ENCODE measurements at places on chromosomes 5 and 9.

DNA sequence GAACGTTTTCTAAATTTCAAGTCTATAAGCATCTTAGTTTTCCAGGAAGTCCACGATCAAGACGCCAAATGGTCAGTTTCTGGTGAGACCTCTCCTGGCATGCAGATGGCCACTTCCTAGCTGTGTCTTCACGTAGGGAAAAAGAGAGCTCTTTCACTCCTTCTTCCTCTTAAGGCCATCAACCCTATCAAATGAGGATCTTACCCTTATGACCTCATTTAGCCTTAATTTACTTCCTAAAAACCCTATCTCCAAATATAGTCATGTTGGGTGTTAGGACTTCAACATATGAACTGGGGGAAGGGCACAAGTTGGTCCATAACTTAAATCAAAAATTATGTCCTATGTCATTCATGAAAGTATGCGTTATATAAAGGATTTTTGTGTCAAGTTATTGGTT, 229.5 kb downstream of the ARL15 start:
- no peak for DNase-seq

- no peak for DNase-seq
Observed at GRCh38 chr5:76099286-76099702, 16.1 kb downstream of the SV2C start.

- no peak for DNase-seq
Observed at GRCh38 chr9:123265833-123266232, 2.6 kb downstream of the STRBP start.

GRCh38 chr9:129174102-129174723, 3.8 kb downstream of the IER5L start:
- DNase-seq, result peak; percentile 55

- peak; percentile 88 for DNase-seq
Observed at GRCh38 chr9:3887221-3887653, 361.4 kb upstream of the RFX3 start.

GRCh38 chr9:123283455-123283854, 15.1 kb upstream of the STRBP start:
- no peak for DNase-seq

DNA sequence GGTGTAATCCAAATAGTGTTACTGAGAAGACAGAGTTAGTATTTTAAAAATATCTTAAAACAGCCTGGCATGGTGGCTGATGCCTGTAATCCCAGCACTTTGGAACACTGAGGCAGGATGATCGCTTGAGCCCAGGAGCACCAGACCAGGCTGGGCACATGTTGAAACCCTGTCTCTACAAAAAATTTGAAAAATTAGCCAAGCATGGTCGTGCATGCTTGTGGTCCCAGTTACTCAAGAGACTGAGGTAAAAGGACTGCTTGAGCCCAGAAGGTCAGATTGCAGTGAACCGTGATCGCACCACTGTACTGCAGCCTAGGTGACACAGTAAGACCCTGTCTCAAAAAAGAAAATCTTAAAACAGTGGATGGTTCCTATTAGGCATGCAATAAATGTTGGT, 12.4 kb downstream of the IFNA1 start:
- no peak for DNase-seq

DNA sequence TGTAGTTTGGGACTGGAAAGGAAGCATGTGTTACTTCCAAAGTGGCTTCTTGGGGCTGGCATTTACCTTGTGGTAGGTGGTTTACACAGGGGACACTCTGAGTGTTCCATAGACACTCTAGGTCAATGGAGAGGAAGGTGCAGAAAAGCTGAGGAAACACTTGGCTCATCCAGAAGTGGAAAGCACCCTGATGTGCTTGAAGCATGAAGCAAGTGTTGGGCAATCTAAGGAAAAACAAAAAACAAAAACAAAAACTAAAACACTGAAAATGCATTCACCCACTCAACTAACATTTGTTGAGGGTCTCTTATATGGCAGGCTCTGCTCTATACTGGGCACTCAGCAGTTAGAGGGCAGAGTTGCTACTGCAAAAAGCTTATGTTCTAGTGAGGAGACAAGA, 2.9 kb upstream of the ERAP2 start:
- no peak for DNase-seq

GRCh38 chr9:83707518-83707767, 315 bp downstream of the UBQLN1 start:
- DNase-seq, result peak; percentile 30

- no peak for DNase-seq
Observed at GRCh38 chr9:136057236-136058081, 37.6 kb downstream of the NACC2 start.

DNA sequence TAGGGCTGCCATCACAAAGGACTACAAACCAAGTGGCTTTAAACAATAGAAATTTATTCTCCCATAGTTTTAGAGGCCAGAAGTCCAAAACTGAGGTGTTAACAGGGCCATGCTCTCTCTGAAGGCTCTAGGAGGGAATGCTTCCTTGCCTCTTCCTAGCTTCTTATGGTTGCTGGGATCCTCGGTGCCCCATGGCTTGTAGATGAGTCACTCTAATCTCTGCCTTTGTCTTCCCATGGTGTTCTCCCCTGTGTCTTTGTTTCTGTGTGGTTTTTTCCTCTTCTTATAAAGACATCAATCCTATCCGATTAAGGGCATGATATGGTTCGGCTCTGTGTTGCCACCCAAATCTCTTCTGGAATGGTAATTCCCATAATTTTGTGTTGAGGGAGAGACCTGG, 178.8 kb upstream of the NREP start:
- no peak for DNase-seq

Data from NCI-H1105 (cell line).